RWPE1 (cell line): ENCODE measurements at places on chromosomes 2 and 18.

DNA sequence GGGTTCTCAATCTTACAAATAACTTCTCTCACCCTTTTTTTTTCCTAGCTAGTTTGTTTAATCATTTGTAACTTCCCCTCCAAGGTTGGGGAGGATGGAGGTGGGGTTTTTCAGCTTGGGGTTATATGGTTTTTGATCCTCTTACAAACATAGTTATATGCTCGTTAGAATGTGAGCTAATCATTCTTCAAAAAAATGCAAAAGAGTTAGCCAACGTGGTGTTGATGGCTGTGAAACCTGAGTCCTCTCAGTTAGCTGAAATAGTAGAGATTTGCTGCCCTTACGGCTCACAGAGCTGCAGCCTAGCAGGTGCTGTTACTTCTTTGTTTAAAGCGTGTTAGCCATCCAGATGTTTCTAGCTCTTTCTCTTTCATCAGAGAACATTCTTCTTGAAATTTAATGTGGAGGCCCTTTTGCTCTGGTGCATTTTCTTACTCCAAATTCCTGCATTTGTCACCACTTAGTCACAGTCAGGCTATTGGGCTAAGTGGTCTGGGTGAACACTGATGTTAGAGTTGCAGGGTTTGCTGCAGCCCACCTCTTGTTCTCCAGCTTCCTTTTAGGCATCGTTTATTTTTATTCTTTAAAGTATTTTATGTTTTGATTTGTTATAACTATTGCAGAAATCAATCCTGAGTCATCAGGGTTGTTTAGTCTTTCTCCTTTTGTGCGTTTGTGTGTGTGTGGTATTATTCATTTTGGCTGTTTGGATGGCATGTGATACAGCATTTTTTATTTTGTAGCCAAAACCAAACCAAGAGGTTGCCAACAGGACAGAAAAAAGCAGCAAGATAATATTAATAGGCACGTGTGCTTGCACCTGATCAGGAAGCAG lies 41.1 kb downstream of the LIMS1 start:
- no peak for DNase-seq

- no peak for DNase-seq
Observed at GRCh38 chr2:205193125-205193835, 489.0 kb upstream of the NRP2 start.

DNA sequence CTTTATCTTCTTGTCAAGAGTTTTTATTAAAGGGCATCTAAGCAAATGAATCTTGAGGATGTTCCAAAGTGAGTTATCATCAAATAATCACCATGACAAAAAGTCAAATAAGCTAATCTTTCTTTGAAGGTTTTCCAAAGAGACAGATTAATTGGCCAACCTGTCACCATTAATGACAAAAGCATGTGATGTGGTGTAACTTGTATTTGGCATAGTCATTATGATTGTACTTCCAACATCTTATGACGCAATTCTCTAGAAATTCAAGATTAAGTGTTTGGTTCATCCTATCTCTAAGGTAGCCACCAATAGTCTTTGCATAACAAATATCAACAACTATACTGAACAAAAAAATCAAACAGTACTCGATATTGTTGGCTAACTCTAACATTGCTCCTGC lies 28.6 kb downstream of the RBMS1 start:
- DNase-seq: no peak

- no peak for DNase-seq
Observed at GRCh38 chr2:235640926-235641723, 147.3 kb downstream of the AGAP1 start.
